Activated T-cell treated with anti-CD3 and anti-CD28 coated beads for 48 hours (primary cell): ENCODE measurements at places on chromosomes 6 and 20.
A peak's percentile ranks its signal among the peaks of the same experiment; 100 is the strongest.

DNA sequence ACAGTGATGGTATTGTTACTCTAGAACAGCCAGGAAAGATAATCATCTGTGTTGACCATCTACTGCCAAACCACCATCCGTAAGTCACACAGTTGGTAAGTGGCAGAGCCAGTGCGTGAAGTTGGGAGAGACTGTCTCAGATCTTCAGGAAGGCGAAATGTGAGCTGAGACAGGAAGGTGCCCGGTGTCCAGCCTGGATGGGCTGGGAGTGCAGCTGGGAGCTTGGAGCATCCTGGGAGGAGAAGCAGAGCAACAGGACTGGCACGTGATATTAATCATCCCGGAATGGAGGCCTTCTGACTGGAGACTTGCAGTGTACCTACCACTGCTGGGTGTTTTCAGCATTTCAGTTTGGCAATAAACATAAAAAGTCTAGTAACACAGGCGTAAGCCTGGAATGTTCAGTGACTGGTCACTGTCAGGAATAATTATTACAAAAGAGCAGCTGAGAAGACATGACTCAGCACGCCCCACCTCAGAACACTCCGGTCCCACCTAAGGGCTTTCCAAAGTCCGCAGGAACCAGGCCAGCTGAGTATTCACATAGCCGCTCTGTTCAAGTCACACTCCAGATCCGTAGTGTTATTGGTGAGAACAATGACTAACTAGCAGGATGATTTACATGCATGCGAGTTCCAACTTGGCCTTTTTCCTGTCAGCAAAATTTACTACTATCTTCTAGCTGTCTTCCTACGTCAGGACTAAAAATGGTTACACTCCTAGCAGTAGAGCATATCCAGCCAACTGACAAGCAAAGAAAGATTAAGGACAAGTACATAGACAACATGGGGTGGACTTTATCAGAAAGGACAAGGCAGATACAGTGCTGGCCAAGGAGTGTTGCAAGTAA lies 45.1 kb upstream of the PNRC1 start:
- no peak for DNase-seq

DNA sequence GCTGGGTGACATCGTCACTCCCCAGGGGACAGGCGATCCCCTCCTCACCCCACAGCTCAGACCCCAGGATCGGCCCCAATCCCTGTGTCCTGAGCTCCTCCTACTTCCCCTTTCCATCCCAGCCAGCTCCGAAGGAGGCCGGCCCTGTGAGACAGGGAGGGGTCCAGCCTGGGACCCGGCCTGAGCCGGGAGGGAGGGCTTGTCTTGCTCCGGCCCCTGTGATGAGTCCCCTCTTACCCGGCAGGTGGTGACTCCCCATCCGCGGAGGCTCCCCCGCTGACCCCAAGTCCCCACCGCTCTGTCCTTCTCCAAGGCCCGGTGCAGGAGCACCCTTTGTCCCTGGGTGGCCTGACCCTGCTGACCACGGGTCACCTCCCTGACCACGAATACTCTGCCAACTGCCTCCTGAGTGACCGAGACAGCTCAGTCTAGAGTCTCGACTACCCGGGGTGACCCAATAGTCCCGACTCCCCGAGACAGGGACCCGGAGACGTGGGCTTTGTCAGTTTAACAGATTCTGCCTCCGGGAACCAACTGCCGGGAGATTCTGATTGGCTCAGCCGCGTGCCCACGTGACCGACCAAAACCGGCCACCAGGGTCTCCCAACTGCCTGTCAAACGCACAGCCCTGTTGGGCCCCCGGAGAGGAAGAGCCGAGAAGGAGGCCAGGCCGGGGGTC lies 187.4 kb upstream of the PROKR2 start:
- no peak for DNase-seq

DNA sequence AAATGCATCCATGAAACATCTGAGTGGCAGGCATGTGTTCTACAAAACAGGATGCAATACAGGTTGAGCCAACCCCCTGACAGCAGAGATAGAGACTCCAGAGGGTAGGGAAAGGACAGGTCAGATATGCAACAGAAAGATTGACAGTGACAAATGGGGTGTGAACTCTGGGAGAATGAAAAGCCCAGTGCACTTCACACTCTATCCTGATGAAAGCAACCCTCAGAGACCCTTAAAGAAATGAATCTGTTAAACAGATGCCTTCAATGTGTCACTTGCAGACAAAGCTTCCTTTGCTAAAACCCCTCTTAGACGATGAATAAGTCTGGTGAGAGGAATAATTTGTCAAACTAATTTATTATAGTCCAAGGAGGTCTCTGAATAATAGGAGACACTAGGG lies 89.9 kb downstream of the RFPL4B start:
- DNase-seq: no peak

DNA sequence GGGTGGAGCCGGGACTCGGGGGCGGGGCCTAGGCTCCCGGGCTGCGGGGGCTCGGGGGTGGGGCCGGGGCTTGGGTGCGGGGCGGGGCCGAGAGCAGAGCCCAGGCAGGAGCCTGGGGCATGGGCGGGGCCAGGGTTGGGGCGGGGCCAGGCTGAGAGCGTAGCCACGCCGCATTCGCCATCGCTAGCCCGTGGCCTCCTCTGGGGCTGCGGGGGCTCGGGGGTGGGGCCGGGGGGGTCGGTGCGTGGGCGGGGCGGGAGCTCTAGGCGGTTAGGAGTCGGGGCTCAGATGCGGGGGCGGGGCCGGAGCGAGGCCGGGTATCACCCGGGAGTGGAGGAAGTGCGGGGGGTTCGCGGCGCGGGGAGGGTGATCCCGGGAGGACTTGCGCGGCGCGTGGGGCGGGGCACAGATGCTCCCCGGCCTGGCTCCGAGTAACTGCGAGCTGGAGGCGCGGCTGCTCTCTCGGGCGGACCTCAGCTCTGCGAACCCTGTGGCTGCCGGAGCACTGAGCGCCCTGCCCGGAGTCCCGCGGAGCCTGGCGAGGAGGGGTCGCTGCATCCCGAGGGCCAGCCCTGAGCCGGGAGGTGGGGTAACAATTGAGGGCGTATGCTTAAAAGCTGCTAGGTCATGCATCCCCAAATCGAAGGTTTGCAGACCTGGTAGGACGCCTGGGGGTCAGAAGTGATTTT lies 434 bp upstream of the ECI2 start:
- peak; percentile 93 for DNase-seq

DNA sequence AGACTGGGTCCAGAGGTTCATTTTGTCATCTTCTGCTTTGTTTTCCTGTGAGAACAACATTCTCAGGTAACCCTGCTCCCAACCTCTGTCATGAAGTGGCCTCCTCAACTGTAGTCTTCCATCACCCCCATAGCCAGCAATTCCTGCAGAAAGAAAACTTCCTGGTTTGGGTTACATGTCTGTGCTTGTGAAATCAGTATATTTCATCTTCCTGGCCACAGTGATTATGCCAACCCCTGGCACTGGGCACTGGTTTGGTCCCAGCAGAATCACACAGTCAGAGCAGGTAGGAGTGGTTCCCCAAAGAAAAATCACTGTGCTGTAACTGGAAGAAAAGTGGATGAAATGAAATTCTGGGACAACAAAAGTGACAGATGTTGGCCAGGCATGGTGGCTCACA lies 52.5 kb downstream of the CRYBG1 start:
- no peak for DNase-seq
